CD4-positive, alpha-beta T cell treated with Interleukin-6 for 4 hours (primary cell): ENCODE measurements at places on chromosomes 6 and 20.

GRCh38 chr20:6074145-6074561, 20.3 kb upstream of the LRRN4 start:
- no peak for DNase-seq

GRCh38 chr20:16740365-16741072, 7.6 kb upstream of the OTOR start:
- no peak for DNase-seq

DNA sequence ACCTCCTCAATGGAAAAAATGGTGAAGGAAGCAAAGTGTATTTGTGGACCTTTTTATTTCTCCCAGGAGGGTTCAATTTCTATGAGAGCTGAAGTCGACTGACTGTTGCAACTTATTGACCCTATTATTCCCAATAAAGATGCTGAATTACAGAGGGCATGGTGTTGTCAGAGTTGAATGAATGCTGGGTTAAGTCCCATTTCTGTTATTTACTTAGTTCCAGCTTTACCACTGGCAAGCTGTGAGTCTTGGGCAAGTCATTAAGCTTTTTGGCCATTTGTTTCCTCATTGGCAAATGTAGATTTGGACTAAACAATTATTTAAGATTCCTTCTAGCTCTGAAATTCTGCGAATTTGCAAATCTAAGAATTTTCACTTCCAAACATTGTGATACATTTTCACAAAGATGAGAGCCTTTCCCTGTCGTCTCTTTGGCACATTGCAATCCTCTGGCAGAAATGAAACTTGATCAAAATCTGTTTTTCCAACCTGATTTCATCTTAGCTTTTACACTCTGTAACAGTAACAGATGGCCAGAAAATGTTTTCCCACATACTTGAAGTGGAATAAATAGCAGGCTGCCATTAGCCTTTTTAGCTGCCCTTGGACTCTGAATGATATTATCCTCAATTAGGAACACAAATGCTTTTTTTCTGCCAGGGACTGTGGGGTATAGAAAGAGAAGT, 21.3 kb downstream of the BLTP3A start:
- DNase-seq: no peak

- no peak for DNase-seq
These were observed 19.8 kb upstream of the TINAG start for GRCh38 chr6:54288474-54288873.

DNA sequence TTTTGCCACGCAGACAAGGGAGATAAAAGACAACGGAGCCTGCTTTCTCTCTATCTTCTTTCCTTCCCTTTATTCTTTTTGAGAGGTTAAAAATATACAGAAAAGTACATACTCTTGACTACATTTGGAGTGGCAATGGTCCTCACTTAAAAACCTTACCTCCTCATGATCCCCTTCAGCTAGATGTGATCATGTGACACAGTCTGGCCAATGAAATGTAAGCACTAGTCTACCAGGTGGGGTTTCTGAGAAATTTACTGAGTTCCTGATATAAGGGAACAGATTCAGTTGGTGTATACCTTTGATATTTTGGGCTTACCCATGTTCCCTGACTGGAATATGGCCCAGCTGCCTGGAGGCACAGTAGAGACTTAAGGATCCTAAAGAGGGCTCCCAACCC, 165.5 kb upstream of the BEND3 start:
- DNase-seq: no peak

GRCh38 chr6:31776485-31776988, 591 bp downstream of the VWA7 start:
- DNase-seq: no peak

GRCh38 chr6:129046526-129046925, 163.6 kb downstream of the LAMA2 start:
- DNase-seq: no peak

DNA sequence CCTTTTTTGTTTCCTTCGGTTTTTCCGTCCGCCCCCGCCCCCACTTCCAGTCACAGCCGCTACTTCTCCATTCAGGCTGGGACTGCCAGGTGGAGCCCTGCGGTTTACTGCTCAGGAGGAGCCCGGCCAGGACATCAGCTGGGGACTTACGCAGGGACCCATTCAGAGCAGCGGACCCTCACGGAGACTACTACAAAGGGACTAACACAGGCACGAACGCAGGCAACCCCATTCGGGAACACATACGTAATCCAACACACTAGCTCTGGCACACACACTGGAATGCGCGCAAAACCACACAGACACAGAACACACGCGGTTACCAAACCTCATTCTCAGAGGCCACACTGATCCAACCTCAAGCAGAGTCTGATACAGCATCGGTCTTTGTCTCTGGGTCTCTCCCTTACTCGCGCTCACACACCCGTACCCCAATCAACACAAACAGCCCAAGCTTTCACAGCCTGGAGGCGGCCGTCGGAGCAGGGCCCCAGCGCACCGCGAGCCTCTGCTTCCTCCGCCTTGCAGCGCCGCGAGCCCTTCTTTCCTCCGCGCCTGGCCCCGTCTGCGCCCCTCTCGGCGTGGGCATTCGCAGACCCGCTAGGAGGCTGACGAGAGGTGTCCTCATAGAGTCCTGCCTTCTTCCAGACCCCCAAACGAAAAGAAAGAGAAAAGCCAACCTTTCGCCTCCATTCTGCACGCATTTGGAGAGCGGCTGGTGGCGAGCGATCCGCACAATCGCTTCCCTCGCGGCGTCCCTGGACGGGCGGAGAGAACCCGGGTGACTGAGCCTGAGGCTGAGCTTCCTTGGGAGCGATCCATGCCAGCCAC, 1.1 kb upstream of the SLC32A1 start:
- DNase-seq: no peak

- no peak for DNase-seq
These were observed 6.5 kb upstream of the SLC22A16 start for GRCh38 chr6:110482774-110483400.
